ENCODE measurements at places on chromosomes 12 and 14.

GRCh38 chr12:94617101-94617500, 33.3 kb downstream of the TMCC3 start:
- no peak for DNase-seq

- no peak for DNase-seq
Measured at GRCh38 chr14:40410708-40411107, 978.5 kb upstream of the FBXO33 start.

- no peak for DNase-seq
Measured at GRCh38 chr12:26595806-26596205, 237.2 kb downstream of the ITPR2 start.

- DNase-seq = peak; percentile 4
Measured at GRCh38 chr12:77855548-77855947, 24.9 kb downstream of the NAV3 start.

DNA sequence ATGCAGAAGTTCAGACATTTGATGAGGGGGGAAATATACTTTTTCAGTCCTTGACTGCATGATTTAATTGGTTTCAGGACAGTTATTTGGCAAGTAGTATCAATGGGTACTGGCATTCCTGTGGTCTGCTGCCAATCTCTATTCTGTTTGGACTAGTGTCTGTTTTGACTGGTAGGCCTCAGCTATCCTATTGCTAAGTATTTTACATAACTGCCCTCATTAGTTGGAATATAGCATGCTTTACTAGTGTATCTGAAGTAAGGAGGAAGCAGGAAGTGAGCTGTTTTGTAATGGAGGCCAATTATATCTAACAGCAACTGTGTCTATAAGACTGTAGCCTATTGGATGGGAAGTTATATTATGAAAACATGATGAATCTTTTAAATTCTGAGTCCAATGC, 104.3 kb downstream of the FLRT2 start:
- DNase-seq = no peak

GRCh38 chr14:61192989-61193388, 88.1 kb downstream of the TMEM30B start:
- no peak for DNase-seq

GRCh38 chr12:59808317-59808910, 212.6 kb downstream of the SLC16A7 start:
- DNase-seq = peak; percentile 41

- DNase-seq = peak; percentile 16
Measured at GRCh38 chr12:68530965-68531364, 79.7 kb upstream of the RAP1B start.

DNA sequence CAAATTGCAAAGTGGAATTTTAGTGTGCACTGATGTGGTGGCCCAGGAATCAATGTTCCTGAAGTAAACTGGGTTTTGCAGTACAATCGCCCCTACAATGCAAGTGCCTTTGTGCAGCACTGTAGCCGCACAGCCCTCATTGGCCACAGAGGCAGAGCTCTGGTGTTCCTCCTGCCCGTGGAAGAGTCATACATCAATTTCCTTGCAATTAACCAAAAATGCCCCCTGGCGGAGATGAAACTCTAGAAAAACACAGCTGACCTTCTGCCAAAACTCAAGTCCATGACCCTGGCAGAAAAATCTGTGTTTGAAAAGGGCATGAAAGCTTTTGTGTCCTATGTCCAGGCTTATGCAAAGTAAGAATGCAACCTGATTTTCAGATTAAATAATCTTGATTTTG, 117.9 kb upstream of the PRB2 start:
- peak; percentile 19 for DNase-seq
